Urothelium cell line (cell line): ENCODE measurements at places on chromosomes 16 and 17.

GRCh38 chr16:74868501-74868900 is 93.9 kb upstream of the FA2H start:
- no peak for DNase-seq

- peak; percentile 79 for DNase-seq
These were observed 725 bp upstream of the SPHK1 start for GRCh38 chr17:76383546-76384221.

- peak; percentile 97 for DNase-seq
These were observed at the start of gene RHBDF2 for GRCh38 chr17:76501018-76501826. TSS of gene RHBDF2 (minus strand) at chr17:76501423. CDS start at chr17:76481524, 19,899 bp downstream.

GRCh38 chr17:63780507-63780906 is 6.5 kb downstream of the DDX42 start:
- no peak for DNase-seq

- no peak for DNase-seq
These were observed 95.3 kb upstream of the CRHR1 start for GRCh38 chr17:45688820-45689219.

GRCh38 chr16:84339311-84339710 is 29.0 kb upstream of the ATP2C2 start:
- no peak for DNase-seq

DNA sequence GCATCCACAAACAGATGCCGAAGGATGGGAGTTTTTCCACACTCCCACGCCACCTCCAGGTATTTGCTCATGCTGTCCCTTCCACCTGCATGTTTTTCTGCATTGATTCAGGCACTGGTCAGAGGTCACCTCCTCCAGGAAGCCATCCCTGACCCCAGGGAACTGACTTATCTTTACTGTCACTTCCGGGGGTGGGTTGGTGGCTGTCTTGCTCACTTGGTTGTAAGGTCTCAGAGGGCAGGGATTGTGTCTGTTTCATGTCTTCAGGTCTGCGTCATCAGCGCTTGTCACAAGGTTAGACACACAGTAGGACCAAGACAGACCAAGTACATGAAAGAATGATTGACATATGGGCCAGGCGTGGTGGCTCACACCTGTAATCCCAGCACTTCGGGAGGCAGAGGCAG is 1.9 kb upstream of the IL4R start:
- DNase-seq = no peak

- peak; percentile 6 for DNase-seq
These were observed 8.1 kb downstream of the MPO start for GRCh38 chr17:58272367-58273280.

DNA sequence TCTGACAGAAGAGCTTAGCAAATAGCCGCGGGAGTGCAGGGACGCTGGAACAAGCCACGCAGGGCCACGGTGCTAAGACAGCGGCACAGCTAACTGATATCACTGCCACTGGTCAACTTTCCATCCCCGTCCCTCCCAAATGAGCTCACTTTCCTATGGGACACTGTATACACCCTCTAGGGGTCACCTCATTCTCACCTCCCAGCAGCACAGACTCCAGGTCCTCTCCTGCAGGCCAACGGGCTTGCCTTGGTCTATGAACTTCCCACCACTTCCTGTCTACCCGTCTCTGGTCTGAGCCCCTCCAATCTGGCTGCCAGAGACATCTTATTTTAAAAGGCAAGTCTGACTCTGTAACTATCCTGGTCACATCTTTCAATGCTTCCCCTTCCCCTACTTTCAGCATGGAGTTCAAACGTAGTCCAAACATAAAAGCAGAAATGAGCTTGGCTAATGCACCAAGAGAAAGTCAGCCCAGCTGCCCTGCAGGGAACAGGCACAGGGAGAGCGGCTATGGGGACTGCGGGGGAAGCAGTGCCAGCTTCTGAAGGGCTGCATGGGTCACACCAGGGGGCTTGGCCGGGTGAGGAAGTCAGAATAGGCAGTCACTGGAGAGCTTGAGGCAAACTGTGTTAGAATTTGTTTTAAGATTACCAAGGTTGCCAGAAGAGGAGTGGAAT is 26.3 kb upstream of the SLC38A8 start:
- DNase-seq = no peak

- no peak for DNase-seq
These were observed 128.0 kb downstream of the LAT start for GRCh38 chr16:29112755-29113347.

DNA sequence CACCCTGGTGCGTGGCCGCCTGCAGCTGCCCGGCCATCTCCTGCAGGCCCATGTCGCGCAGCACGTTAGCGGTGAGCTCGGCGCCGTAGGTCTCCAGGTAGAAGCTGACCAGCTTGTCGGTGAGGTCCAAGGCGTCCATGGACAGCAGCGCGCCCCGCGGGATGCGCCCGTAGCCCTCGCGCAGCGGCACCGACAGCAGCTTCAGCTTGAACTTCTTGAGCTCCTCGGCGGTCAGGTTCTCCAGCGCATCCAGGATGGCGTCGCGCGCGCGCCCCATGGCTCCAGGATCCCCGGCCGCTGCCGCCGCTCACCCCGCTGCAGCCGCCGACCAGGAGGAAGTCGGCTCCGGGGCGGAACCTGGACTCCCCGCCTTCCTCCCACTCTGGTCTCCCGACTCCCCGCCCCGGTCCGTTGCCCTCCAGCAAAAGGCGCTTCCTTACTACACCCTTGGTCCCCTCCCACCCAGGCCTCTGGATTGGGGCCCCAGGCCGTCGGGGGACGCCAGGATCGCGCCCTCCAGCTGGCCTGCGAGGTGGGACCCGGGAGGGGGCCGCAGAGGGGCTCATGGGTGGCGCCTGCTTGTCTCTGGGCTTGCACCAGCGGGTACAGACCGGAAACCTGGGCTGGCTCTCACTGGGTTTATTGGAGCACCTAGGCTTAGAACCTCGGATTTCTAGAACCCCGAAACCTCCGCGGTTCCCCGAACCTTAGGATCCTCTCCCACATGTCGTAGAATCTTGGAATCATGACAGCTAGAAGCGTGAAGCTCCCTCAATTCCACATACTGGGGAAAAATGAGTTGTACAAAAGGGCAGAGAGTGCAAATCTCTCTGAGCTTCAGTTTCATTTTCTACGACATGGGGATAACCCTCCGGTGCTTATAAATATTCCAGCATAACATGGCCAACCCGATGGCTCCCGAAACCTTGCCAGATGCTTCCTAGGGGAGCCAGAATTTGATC is at the start of gene PYCARD:
Gene PYCARD (minus strand): TSS at position 347 of the 962 bp plus-strand sequence. CDS start 70 bp downstream, at position 277.
- no peak for DNase-seq

GRCh38 chr17:66691644-66692420 is 143.1 kb upstream of the CACNG5 start:
- DNase-seq = no peak

GRCh38 chr16:48053418-48053745 is 102.4 kb downstream of the ABCC12 start:
- DNase-seq = no peak

DNA sequence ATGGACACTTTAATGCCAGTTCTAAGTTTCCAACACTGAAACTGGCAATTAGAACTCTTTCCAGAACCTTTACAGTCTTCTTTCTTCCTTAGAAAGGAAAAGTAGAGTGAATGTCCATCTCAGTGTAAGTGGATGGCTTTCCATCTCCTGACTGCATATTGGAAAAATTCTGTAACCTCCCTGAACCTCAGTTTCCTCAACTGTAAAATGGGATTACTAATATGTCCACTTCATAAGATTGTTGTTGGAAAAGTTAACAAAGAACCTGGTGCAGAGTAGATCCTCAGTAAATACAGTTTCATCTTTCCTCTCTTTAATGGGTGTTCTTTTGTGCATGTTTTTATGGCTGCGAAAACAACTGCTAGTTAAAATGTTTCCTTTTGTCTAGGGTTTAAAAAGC is 2.6 kb downstream of the TMEM98 start:
- DNase-seq = no peak

DNA sequence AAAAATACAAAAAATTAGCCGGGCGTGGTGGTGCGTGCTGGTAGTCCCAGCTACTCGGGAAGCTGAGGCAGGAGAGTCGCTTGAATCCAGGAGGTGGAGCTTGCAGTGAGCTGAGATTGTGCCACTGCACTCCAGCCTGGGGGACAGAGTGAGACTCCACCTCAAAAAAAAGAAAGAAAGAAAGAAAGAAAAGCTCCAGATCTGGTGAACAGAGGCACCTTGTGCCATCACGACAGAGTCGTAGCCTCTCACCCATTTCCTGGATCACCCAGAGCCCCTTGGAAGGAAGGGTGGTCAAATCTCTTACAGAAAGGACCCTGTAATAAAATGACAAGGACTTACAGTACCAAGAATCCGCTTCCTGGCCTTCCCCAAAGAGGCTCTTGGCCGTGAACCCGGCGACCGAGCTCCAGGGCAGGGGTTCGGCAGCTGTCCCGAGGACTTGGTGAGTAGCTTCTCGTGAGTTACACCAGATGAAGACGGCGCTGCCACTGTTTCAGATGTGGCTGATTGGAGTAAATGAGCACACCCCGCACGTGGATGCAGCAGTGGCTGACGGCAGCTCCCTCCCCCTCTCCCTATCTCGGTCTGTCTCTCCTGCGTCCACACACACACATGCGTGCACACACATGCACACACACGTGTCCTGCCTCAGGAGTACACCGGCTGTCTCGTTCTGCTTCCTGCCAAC is 13.5 kb downstream of the LGALS3BP start:
- no peak for DNase-seq

DNA sequence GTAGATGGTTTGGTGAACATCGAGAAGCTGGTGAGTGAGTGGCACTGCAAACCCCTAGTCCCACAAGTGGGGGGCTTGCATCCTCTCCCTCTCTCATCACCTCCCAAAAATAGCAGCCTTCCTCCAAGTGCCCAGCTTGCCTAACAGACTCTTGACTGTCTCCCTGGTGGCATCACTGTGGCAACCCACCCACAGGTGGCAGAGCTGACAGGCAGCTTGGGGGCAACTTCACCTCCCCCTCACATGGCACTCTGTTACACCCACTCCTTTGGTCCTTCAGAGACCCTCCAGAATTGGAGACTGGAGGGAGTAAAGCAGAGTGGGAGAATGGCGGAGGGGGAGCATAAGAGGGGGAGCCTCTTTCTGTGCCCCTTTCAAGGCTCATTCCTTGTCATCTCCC is 15.7 kb downstream of the RAPGEFL1 start:
- no peak for DNase-seq

GRCh38 chr17:79788989-79789942 is 7.6 kb downstream of the CBX8 start:
- no peak for DNase-seq

DNA sequence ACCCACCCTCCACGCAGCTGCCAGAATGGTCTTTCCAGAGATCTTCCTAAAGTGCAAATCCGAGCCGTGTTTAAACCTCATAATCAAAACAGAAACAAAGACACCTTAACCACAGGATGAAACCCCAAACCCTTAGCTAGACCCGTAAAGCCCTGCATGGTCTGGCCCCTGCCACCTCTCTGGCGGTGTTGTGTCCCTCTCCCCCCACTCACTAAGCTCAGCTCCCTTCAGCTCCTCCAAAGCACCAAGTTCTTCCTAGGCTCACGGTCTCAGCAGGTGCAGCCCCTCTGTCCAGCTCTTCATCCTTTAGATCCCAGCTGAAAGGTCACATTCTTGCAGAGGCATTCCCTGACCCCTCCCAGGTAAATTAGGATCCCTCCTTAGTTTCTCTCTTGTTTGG is 4.4 kb upstream of the NXPH3 start:
- DNase-seq = no peak

DNA sequence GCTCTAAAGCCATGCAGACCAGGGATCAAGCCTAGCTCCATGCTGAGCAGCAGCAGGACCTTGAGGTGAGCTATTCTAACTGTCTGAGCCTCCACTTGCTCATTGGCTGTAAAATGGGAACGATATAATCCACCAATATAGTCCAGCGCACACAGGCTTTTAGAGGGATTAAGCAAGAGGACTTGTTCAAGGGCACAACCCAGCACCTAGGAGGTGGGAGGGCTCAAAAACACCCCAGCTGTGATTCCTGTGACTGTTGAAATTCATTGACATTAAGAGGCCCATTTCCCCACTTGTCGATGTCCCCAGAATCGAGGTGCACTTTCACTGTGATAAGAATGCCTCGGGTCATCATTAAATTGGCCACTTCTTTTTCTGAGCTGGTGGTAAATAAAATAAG is 4.1 kb downstream of the USH1G start:
- no peak for DNase-seq

DNA sequence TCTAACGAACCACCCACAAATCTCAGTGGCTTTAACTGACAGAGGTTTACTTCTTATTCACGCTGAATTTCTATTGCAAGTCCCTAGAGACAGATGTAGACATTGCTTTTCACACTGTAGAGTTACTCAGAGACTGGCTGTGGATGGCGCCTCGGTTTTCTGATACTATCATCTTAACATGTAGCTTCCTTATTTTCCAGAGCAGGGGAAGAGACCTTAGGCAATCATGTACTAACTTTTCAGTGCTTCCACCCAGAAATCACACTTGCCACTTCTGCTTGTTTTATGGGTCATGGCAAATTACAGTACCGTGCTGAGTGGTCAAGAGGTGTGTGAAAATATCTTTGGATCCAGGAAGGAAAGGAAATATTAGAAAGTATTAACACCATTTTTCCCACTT is 65.4 kb downstream of the MAF start:
- no peak for DNase-seq

GRCh38 chr17:59377410-59377809 is 46.0 kb downstream of the YPEL2 start:
- DNase-seq = no peak

DNA sequence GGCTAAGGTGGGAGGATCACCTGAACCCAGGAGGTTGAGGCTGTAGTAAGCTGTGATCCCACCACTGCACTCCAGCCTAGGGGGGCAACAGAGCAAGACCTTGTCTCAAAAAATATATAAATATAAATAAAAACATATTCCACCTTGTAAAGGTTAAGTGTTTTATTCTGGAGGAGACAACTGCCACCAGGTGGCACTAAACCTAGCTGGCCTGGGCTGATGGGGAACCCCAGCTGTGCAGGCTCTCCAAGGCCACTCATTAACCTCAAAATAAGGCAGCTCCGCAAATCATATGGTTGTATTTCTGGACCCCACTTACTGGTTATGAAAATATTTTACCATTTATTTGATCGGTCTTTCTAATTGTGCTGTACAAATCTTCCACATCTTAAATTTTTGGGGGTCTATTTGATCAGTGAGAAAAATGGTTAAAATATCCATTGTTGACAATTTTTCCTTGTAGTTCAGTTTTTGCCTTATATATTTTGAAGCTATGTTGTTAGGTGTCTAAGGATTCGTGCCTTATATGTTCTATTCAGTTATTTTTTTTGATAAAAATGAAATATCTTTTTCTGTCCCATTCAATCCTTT is 8.5 kb upstream of the ICAM2 start:
- DNase-seq = peak; percentile 77

- DNase-seq = no peak
These were observed 15.8 kb upstream of the SRRM2 start for GRCh38 chr16:2736476-2737237.

GRCh38 chr17:40303708-40304551 is 5.0 kb upstream of the RARA start:
- DNase-seq = no peak

- no peak for DNase-seq
These were observed 15.1 kb downstream of the ETV4 start for GRCh38 chr17:43531082-43531378.

DNA sequence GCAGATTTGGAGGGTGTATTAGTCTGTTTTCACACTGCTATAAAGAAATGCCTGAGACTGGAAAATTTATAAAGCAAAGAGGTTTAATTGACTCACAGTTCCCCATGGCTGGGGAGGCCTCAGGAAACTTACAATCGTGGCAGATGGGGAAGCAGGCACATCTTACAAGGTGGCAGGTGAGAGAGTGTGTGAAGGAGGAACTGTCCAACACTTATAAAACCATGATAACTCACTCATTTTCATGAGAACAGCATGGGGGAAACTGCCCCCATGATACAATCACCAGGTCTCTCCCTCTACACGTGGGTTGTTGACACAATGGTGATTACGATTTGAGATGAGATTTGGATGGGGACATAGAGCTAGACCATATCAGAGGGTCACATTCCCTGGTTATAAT is 195.6 kb downstream of the RGS9 start:
- no peak for DNase-seq

- DNase-seq = peak; percentile 71
These were observed 146.5 kb upstream of the PLCG2 start for GRCh38 chr16:81632392-81633146.
